ENCODE measurements at places on chromosomes 2 and 18.
A peak's percentile ranks its signal among the peaks of the same experiment; 100 is the strongest.

DNA sequence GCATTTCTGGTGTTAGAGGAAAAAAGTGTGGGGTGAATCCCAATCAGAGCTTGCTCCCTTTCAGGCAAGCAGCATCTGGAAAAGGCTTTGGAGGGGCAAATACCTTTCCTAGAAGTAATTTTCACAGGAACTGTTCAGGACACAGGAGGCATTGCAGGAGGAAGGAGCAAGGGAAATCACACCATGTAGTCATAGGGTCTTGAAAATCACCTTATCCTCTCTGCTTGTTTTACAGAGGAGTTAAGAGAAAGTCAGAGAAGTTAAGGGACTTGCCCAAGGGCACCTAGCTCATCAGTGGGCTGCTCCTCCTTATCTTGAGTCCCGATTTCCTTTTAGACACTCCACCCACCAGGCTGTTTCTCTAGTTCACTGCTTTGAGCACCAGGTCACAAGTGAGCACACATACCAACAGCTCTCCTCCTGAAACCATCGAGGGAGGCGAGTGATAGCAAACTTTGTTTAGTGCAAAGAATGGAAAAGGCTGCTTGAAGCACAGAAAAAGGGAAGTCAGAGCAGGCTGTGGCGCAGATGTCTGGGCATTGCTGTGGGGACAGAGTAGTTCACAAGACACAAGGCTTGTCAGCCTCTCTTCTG is 89.2 kb upstream of the CXCR4 start:
- no peak for DNase-seq

DNA sequence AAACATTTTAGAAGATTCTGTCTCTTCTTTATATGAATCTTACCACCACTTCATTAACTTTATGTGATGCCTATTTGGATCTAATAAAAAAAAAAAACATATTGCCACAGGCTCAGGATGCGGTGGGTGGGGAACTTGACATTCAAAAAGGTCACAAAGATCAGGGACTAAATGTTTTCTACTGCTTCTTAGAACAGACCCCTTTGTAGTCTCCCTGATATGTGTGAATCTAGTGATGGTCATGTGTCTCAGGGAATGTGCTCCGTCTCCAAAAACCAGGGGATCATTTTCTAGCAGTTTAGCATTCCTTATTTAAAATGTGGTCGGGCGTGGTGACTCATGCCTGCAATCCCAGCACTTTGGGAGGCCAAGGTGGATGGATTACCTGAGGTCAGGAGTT is 807.8 kb upstream of the CHAC2 start:
- no peak for DNase-seq

GRCh38 chr2:206670531-206671319 is 28.4 kb downstream of the FAM237A start:
- no peak for DNase-seq

DNA sequence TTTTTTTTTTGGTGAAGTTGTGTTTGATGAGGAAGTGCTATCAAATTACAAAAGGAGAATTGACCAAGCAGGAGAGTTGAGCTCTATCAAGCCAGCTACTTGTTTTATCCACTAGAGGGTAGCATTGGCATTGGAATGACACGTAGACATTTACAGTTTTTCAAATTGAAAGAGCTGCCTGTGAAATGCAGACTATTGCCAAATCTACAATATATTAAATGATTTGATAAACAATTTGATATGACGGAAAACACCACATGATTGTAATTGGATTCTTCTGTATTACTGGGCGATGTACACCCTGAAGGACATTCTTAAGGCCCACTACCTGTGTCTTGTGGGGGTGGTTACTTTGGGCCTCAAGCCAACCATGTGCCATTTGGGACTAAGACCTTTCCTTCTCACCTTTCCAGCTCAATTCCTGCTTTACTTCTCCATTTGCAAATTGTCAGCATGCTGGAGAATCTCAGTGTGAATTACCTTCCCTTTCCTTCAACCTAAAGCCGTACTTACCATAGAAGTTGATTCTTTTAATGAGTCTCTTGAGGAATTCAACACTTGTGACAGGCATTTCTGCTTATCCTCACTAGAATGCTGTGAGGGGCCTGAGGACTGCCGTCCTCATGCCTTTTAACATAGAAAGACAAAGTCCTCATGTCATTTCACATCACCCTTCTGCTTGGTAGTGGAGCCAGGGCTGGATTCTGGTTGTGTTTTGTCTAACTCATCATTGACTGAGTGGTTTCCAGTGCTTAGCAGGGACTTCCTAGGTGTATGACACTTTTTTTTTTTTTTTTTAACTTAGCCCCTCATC is 134.8 kb upstream of the THUMPD2 start:
- DNase-seq, result peak; percentile 19

DNA sequence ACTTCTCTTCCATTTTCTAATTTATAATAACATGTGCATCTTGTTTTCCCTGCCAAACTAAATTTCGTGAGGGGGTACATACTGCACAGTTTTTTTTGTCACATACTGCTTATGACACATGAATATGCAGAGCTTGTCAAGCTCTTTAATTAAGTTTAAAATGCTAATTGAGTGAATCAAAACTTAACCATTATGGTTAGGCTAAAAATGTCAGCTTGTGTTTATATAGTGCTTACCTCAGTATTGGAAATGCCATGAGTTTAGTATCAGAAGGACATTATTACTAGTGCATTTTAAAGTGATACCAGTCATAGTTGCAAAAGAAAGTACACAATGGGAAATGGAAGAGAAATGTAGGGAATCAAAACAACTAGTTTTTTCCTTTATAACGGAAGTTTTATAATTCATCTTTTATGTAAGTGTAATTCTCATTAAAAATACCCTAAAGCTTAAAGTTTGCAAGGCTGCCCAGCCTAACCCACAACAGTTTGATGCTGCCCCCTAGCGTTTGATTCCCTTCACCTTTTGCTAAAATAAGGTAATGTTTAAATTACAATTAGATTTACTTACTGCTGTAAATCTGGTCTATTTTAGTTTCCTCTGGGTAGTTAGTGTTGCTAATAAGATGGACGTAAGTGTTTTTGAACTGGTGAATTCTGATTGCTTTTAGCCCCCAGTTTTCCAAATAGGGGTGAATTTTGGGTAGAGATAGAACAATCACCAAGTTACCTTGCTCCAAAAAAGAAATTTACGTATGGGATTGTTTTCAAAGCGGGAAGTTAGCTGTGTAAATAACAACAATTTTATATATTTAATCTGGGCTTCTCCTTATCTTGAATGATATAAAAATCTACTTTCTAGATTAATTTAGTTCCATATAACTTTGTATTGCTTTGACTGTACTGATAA is 3.2 kb downstream of the SLC39A10 start:
- DNase-seq, result no peak

Data from epithelial cell of proximal tubule (primary cell).